ENCODE measurements at places on chromosomes 2 and 18. TPM values are rescaled to one million over a fixed set of nuclear protein-coding genes. Genes with fewer than 3 reads are reported as not detected.

MEIS1 gene
- total RNA-seq = not detected

- H3K27me3 ChIP-seq = peaks cover 6% of the 10 kb centered on the region
- H3K4me1 ChIP-seq = peaks cover 78% of the 10 kb centered on the region
- H3K36me3 ChIP-seq = peaks cover 3% of the 10 kb centered on the region
Observed at GRCh38 chr2:110861616-110862260, 129.4 kb downstream of the ACOXL start.

GRCh38 chr2:199814101-199814816 is 36.7 kb downstream of the FTCDNL1 start:
- no peak for DNase-seq
- no peaks in the 10 kb centered on the region for H3K36me3 ChIP-seq
- no peaks in the 10 kb centered on the region for H3K4me1 ChIP-seq
- H3K27ac ChIP-seq = no peak overlapping the region

GRCh38 chr2:1664698-1665097 is 79.6 kb downstream of the PXDN start:
- no peaks in the 10 kb centered on the region for H3K36me3 ChIP-seq
- DNase-seq = no peak
- no peaks in the 10 kb centered on the region for H3K4me1 ChIP-seq

DNA sequence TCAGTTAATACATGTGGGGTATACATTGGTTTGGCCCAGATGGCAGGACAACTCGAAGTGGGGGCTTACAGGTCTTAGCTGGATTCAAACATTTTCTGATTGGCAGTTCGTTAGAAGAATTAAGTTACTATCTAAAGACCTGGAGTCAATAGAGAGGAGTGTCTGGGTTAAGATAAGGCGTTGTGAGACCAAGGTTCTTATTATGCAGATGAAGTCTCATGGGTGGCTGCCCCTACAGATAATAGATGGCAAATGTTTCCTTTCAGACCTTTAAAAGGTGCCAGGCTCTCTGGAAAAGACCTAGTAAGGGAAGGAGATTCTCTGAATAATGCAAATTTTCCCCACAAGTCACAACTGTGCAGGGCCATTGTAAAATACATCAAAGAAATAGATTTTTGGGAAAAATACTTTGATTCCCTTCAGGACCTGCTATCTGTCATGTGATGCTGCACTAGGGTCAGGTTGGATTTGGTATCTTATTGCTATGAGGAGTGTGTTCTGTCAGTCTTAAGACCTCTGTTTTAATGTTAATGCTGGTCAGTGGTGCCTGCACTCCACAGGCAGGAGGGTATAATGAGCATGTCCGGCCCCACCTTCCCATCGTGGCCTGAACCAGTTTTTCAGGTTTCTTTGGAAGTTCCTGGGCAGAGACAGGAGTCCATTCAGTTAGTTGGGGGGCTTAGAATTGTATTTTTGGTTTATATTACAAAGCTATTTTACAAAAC is 14.3 kb upstream of the MC5R start:
- no peak overlapping the region for H3K4me3 ChIP-seq
- H3K4me1 ChIP-seq = peaks cover 2% of the 10 kb centered on the region
- H3K27ac ChIP-seq = no peak overlapping the region

GRCh38 chr18:28149810-28150420 is 27.0 kb downstream of the CDH2 start:
- no peak for DNase-seq
- no peaks in the 10 kb centered on the region for H3K36me3 ChIP-seq
- no peak overlapping the region for H3K27ac ChIP-seq
- no peaks in the 10 kb centered on the region for H3K4me1 ChIP-seq
- no peak overlapping the region for H3K4me3 ChIP-seq

DNA sequence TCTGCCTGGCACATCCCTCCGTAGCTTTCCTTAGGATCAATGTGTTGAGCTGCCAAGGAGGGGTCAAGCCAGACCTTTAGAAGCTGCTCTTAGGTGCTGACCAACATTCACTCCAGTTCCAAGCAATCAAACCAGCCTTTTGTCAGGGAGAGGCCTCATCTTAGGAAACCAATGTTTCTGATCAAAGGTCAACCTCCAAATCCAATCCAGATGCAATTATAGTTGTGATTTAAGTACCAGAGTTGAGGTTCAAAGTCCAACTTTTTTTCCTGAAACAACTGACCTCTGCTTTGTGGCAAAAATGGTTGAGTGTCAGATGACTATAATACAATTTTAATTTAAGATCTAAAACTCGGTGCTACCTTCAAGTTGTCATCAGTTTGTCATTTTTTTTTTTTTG is 303.4 kb downstream of the ALK start:
- no peak overlapping the region for H3K4me3 ChIP-seq
- H3K27ac ChIP-seq = no peak overlapping the region
- H3K27me3 ChIP-seq = peaks cover 3% of the 10 kb centered on the region
- H3K36me3 ChIP-seq = no peaks in the 10 kb centered on the region

Measured in activated T-helper 2 cell treated with anti-CD3 and anti-CD28 coated beads, Interferon-gamma antibody, Interleukin-2, Interleukin-4, amounts not matched to agents 10 μg/mL and 5 μg/mL and 100 μg/mL, durations not matched to agents 14 hours and 24 hours and 36 hours (primary cell).